ENCODE measurements at places on chromosomes 4 and X.

DNA sequence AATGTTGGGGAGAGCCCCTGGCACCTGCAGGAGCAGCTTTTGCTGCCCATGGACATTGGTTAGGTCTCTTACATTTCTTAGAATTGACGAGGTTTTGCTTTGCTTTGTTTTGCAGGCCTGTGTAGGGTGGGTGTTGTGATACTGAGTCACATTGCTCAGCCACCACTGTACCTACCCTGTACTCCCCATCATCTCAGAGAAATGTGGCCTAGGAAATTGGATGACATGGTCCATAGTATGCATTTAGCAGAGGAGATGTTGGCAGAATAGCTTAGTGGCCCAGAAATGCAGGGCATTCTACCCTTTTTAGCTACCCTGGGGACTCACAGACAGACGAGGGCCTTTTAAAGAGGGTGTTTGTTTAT lies 43.7 kb downstream of the IL21 start:
- no peak for DNase-seq

- no peak for DNase-seq
Measured at GRCh38 chrX:145919400-145919799, 101.8 kb downstream of the SLITRK2 start.

DNA sequence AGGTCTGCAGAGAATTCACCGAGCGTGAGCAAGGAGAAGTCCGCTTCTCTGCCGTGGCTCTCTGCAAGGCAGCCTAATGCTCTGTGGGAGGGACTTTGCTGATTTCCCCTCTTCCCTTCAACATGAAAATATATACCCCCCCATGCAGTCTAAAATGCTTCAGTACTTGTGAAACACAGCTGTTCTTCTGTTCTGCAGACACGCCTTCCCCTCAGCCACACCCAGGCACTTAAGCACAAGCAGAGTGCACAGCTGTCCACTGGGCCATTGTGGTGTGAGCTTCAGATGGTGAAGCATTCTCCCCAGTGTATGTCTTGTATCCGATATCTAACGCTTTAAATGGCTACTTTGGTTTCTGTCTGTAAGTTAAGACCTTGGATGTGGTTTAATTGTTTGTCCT lies 11.3 kb downstream of the UCHL1 start:
- DNase-seq = no peak

GRCh38 chrX:115237056-115237455 lies 3.2 kb upstream of the LRCH2 start:
- no peak for DNase-seq

DNA sequence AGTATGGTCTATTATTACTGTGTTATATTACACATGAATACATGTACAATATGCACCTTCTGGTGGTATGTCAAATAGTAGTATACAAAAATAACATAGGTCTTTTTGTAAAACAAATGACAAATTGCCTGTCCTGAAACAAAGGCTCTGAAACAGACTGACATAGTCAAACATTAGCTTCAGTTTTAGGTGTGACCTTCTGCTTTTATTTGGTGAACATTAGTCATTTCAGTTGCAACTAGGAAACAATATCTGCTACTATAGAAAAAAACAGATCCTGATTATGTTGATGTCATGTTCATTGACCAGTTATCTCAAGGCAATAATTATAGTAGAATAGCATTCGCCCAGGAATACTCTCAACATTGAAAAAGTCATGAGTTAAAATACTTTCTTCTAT lies 123.0 kb downstream of the CHRNA9 start:
- no peak for DNase-seq

DNA sequence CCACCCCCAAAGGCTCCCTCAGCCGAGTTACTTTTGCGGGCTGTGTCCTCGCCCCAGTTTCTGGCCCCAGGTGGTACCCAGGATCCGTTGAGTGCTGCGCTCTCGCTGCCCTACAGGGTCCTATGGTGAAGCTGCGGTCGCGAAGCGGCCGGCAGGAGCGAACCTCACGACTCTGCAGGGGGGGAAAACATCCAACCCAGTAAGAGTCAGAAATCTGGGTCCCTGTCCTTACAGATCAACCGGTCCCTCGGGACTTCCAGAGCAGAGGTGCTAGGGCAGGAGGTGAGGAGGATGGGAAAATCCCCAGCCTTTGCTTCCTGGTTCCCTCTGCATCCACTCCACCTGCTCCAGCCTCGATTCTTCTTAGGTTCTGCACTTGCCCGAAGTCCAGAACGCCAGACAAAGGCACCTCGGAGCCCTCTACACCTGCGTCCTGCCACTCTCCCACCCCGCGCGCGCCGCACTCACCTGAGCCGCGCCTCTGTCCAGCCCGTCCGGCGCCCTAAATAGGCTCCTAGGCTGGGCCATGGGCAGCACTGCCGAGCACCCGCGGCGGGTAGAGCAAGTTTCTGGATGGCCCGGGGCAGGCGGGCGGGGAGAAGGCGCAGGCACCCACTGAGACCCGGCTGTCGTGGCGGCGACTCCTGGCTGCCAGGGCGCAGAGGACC lies at the start of gene HS3ST1:
Gene HS3ST1 (minus strand): TSS at position 664 of the 668 bp plus-strand sequence. CDS start 28,889 bp downstream, outside the sequence.
- DNase-seq = no peak

DNA sequence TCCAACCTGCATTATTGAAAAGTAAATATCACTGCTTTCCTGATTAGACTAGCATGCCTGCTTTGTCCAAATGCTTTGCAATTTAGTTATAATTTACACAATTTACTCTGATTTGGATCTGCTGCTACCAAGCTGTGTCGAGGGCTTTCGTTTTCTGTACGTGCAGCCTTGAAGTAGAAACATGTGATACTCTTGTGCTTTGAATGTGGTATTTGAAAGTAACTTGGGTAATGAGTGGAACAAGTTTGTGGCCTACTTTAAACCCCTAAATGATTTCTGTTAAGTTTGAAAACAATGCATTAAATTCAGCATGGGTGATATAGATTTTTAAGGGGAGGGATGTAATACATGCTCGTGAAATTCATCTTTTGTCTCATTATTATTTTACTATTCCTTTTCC lies 240.7 kb downstream of the IQCM start:
- DNase-seq = no peak

DNA sequence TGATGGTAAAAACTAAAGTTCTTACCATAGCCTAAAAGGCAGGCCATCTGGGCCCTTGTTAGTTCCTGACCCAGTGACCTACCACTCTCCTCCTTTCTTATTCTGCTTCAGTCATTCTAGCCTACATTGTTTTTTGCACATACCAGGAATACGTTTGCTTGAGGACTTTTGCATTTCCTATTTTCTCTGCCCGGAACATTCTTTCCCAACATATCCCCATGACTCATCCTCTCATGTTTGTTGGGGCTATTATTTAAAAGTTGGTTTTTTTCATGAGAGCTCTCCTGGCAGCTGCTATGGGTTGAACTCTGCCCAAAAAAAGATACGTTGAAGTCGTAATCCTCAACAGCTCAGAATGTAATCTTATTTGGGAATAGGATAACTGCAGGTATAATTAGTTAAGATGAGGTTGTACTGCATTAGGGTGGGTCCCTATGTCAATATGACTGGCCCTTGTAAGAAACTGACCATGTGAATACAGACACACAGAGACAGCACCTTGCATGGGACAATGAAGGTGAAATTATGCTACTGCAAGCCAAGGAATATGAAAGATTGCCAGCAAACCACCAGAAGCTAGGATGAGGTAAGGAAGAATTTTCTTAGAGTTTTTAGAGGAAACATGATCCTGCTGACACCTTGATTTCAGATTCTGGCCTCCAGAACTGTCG lies 138.3 kb upstream of the PDHA2 start:
- DNase-seq = peak; percentile 87

DNA sequence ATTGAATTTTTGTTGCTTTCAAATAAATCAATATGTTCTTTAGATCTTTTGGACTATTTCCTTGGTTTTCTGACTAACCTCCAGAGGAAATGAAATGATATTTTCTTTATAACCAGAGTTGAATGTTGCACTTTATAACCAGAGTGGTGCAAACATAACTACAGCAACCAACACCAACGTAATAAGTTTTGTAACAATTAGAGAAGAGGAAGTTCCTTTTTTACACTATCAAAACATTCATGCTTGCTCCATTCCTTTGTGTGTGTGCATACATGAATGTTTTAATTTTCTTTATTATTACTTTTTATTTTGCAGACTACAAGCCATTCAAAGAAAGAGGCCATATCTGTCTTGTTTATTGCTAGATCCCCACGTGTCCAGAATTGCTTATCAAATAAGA lies 193.0 kb upstream of the PPP3CA start:
- no peak for DNase-seq

DNA sequence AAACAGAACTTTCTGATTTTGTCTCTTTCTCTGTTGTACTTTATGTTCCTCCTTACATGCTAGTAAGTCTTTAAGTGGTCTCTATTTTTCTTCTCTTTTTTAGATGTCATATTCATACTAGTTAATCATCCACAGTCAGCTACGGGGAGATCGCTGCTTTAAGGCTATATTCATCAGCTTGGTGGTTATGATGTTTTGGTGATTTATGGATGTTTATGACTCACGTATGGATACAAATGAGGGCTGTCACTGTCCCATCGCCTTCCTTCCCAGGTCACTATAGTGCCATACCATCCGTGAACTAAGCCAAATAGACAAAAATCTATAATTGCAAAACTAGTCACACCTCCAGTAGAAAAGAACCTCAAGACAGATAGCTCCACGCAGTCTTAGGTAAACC lies 296.8 kb upstream of the AADAT start:
- peak; percentile 21 for DNase-seq

- no peak for DNase-seq
Measured at GRCh38 chr4:111501946-111502345, 643.3 kb upstream of the FAM241A start.

DNA sequence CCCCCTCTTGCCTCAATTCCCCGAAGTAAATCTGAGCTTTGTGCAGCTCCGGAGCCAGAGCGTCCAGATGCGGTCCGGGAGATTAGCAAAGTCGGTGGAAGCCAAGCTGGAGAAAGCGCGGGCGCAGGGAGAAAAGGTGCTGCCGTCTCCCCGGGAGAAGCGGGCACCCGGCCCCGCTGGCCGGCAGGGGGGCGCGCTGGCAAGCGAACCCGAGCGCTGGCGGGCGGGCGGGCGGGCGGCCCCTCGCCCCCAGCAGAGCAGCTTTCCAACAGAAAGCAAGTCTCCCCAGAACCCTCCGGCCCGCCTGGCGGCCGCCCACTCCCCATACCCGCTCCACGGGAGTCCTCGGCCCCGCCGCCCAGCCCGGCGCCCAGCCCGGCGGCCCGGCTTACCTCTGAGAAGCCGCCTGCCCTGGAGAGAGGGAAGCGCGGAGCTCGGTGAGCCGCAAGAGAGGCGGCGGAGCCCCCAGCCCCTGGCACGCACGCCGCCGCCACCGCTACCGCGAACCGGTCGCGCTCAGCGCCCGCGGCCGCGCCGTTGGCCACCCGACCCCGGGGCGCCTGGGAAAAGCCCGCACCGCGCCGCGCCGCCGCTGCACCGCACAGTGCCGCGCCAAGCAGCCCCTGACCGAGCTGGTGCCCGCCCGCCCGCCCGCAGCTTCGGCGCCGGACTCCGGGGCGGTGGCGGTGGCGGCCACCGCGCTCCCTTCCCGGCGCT lies 529 bp upstream of the CITED1 start:
- DNase-seq = no peak

- DNase-seq = peak; percentile 26
Measured at GRCh38 chr4:74934016-74934831, 1.3 kb downstream of the PARM1 start.

GRCh38 chr4:20554134-20554533 lies 146.1 kb upstream of the PACRGL start:
- DNase-seq = no peak

DNA sequence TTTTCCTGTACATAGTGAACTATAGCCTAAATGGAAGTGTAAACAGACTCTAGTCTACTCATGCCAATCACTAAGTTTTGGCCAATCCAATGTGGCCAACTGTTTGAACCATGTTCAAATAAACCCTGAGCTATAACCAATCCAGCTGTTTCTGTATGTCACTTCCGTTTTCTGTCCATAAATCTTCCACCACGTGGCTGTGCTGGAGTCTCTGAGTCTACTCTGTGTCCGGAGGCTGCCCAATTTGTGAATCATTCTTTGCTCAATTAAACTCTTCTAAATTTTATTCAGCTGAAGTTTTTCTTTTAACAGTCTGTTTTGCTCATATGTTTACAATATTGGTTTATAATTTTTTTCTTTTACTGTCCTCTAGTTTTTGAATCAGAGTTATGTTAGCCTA lies 112.3 kb upstream of the BANK1 start:
- no peak for DNase-seq

DNA sequence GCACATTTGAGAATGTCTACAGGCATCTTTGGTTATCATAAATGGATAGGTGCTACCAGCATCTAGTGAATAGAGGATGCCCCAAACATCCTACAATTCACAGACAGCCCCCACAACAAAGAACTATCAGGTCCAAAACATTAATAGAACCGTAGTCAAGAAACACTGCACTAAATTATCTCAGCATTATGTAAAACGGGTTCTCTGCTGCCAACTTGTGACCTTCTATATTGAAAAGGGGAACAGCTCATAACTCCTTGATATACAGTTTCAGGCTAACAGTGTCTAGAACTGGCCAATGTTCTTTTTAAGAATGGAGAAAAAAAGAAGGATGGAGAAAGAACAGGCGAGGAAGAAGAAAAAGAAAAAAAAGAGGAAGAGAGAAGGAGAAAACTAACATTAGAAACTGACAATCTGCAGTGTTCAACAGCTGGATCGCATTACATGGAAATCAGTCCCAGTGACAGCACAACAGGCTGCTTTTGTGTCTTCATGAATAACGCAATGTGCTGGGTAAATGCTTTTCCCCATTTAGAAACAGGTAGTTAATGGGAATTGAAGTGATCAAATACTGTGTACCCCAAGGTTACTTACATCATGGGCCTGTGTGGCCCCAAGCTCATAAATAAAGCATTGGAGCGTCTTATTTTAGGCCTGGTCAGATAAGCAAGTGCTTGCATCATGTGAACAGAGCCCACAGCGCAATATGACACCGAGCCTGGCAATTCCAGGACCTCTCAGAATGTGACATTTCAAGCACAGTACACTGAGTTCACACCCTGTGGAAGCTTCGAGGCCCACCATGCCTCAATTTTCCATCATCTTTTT lies 339.5 kb downstream of the DHX15 start:
- DNase-seq = peak; percentile 23

- no peak for DNase-seq
Measured at GRCh38 chr4:4596720-4597119, 54.9 kb upstream of the STX18 start.

- no peak for DNase-seq
Measured at GRCh38 chr4:122285285-122285684, 93.5 kb upstream of the ADAD1 start.

- no peak for DNase-seq
Measured at GRCh38 chrX:105725228-105725627, 97.1 kb upstream of the NRK start.

DNA sequence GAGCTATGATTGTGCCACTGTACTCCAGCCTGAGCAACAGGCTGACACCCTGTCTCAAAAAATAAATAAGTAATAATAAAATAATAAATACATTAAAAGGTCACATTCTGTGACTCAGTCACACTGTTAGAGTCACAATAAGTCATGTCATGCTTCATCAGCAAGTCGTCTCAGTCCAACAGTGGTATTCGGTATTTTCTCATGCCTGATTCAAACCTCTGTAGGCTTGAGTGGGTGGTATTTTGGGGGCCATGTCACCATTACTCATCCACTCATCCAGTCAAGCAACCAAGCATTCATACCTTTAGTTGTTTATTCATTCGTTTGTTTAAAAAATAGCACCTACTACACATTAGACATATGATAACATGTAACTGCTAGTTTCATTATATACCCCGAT lies 46.9 kb downstream of the SUPT20HL2 start:
- DNase-seq = no peak

All from cardiac fibroblast (primary cell).